Activated T-helper 1 cell treated with anti-CD3 and anti-CD28 coated beads, Interleukin-2, amount 50 U/mL, for 16 hours (primary cell): ENCODE measurements at places on chromosomes 5 and 9.

DNA sequence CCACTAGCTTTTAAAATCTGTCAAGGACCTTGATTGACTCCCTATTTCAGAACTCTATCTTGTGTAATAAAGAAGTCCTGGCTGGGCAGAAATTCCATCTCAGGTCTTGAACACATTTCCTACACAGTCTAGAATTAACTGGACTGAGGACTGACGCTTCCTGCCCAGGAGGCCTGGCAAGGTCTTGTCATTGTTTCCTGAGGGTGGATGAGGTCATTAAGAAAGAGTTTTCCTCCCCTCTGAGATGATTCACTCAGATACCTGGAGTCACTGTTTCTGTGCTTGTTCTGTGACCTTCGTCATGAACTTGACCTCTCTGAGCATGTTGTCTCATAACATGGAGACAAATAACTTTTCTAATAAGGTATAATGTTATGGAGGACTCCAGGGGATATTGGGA is 10.0 kb downstream of the MTAP start:
- no peak for DNase-seq

DNA sequence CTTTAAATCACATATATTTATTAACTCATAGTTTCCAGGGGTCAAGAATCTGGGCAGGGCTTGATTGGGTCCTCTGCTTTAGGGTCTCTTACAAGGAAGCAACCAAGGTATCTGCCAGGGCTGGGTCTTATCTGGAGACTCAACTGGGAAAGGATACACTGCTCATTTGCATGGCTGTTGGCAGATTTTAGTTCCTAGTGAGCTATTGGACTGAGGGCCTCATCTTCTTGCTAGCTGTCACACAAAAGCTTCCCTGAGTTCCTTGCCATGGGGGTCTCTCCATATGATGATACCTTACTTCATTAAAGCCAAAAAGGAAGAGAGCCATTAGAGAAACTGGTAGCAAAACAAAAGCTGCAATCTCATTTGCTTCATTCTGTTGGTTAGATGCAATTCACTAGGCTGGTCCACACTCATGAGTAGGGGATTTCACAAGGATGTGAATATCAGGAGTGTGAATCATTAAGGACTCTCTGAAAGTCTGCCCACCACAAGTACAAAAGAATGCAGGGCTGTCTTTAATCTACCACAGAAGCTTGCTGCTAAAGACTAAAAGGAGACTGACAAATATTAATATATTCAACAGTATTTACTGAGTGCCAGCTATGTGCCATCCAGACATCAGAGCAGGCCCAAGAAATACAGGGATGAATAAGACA is 42.0 kb upstream of the TIMD4 start:
- no peak for DNase-seq

GRCh38 chr5:129748913-129749880 is 1.3 kb downstream of the MINAR2 start:
- no peak for DNase-seq

GRCh38 chr5:147956064-147956841 is 49.9 kb upstream of the C5orf46 start:
- DNase-seq = no peak

DNA sequence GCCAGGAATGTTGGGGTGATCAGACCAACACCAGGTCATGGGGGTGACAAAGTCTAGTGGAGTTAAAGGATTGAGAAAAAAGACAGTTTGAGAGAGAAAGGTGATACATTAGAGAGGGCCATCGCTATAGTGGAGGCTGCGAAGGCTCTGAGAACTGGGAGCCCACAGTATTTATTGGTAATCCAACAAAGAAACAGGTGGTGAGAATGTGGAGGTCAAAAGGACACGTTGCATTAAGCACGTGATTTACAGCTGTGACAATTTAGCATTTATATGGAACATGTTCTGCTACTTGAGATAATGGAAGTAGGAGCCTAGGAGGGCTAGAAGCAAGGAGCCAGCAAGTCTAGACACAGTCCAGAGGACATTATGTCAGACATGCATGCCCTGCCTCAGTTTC is 2086.5 kb upstream of the C9orf72 start:
- DNase-seq = no peak

GRCh38 chr5:96065685-96066385 is 104.2 kb upstream of the ELL2 start:
- no peak for DNase-seq

GRCh38 chr5:132100672-132101261 is 27.2 kb downstream of the CSF2 start:
- no peak for DNase-seq

GRCh38 chr5:65971643-65972042 is 45.3 kb downstream of the ERBIN start:
- no peak for DNase-seq

DNA sequence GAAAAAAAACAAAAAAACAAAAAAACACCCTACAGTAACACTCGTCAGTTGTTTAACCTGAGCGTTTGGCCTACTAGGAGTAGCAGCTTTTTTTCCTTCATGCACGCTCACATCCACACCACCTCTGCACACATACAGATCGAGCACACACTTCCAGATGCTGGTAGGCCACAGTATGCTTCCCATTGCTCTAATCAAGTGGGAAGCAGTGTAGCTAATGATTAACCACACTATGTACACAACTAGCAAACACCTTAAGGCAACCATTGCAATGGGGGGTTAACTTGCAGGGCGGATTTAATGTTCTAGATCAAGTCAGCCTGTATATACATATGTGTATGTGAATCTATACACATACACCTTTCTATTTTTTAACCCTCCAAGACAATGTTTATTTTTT is 65.5 kb upstream of the GLRX start:
- no peak for DNase-seq

- no peak for DNase-seq
These were observed 246.9 kb downstream of the CYLC2 start for GRCh38 chr9:103242025-103242424.

DNA sequence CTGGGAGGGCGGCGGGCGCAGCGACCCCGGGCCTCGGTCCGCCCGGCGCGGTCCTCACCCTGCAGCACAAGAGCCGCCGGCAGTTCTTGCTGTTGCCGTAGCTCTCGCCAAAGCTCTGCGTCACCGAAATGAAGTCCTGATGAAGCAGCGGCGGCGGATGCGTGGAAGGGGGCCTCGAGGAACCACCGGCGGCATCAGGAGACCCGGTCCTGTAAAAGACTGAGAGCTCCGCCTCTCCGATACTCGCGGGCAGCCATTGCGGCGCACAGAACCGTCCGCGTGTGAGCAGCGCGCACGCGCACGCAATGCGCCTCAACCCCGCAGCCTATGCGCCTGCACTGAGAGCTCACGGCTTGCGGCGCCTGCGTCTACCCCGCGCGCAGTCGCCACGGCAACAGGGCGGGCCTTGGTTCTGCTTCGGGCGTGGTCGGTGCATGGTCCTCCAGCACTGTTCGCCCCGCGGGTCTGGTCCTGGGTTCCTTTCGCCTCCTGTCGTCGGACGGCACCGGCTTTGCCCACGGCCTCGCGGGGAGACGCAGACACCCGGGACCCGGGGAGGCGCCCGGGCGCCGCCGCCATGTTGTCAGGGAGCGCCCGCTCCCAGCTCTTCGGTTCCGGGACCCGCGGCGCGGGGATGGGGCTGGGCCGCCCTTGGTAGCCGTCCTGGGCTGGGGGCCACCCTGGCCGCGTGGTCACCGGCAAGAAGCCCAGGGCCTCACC is 9.3 kb upstream of the GRIN1 start:
- peak; percentile 87 for DNase-seq
